ENCODE measurements at places on chromosomes 2 and 18.

DNA sequence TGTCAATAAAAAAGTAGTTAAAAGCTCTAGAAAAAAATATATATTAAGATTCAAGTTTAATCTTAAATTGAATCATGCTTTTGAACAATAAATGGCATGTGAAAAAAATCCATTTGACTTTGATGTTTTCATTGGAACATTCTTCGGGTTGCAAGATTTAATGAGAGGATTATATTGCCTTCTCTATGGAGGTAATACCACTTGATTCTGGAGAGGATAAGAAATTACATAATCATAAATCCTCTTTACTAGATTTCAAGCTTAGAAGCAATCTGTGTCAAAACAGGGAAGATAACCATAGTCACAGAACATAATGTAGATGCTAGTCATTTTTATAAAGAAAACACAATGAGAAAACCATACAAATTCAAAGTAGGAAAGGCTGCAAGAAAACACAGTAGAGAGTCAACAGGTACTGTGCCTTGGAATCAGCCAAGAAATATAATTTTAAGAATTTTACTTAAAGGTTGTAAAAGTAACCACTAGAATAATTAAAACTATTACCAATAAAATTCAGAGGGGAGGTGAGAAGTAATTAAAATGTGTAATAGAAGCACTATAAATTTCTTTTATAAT, 18.7 kb upstream of the MAPRE2 start:
- no peak for DNase-seq

GRCh38 chr18:42442656-42443055, 487.6 kb downstream of the PIK3C3 start:
- no peak for DNase-seq

DNA sequence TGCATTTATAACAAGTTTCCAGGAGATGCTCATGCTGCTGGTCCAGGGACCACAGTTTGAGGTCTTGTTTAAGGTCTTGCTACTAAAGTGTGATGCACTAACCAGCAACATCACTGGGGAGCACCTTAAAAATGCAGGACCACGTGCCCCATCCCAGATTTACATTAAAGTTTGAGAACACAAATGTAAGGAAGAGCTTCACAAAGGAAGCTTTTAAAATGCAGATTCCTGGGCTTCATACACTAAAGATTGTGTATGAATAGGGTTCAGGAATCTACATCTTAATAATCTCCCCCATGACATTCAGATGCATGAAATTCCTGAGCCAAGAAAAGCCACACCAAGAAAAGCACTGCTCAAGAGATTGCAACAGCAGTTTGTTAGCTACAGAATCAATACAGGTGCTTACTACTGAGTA, 235.3 kb upstream of the TANK start:
- DNase-seq, result no peak

DNA sequence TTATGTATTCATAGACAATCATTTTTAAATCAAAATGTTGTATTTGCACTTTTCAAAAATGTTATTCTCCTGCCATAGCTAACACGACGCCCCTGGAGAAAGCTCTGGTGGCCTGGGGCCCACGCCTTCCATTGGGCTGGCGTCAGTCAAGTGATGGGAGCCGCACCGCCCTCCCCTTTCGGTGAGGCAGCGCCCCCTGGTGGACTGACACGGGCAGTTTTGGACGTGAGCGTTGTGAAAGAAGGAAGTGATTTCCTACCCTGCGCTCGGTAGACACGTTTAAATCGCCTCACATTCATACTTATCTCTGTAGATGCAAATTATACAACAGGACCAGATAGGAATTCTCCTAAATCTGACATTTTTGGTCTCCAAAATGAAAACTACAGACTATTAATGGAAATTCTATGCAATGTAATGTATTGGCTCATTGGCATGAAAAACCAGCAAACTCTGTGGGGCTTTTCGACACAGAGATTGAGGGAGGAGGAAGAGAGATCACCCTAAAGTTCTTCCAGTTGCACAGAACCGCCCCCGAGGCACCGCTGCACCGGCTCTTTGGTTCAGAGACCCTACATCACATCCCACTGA, 326.2 kb upstream of the SOX11 start:
- peak; percentile 33 for DNase-seq

- no peak for DNase-seq
These were observed 634.2 kb upstream of the SETBP1 start for GRCh38 chr18:44046376-44046975.

All from LoVo (cell line).